Frontal cortex (tissue), 4 donors: ENCODE measurements at places on chromosomes 3 and 15. TPM values are rescaled to one million over a fixed set of nuclear protein-coding genes. Genes with fewer than 3 reads are reported as not detected.

The LDHAL6B gene
- total RNA-seq: not detected

GRCh38 chr3:194089357-194090177 lies 46.4 kb upstream of the HES1 start:
- no peak for DNase-seq

DNA sequence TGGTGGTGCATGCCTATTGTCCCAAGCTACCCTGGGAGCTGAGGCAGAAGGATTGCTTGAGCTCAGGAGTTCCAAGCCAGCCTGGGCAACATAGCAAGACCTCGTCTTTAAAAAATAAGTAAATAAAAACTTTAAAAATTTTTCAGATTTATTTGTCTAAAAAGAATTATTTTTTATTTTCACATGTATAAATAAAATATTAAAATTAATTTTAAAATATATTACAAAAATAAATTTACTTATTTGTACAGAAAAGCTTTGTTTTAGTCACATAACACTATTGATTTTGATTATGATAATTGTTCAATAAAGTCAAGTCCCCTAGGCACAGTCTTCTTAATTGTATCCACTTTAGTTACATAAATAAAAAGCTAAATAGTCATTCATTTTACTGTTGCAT lies 85.2 kb downstream of the FILIP1L start:
- no peak for DNase-seq

DNA sequence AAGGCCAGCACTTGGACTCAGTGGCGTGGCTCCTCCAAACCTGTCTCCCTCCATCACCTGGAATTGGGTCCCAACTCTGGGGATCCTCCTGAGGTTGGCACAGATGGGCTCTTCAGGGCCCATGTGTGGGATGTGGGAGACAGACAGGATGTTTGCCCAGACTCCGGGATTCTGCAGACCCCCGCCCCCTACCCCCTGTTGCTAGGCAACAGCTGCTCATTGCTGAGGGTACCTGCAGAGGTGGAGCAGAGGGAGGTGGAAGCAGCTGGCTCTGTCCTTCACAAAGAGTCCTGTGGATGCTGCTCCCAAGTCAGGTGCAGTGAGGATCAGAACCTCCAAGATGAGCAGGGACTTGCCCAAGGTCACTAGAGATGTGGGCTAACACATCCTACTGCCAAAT lies 40.0 kb upstream of the SLC6A1 start:
- no peak for DNase-seq

The SYNM gene
- 9.0 TPM for total RNA-seq

- DNase-seq: no peak
Measured at GRCh38 chr15:75981149-75981815, 30.9 kb downstream of the NRG4 start.

The CAV3 gene
- total RNA-seq: not detected

The PLA1A gene
- 0.41 TPM for total RNA-seq

The TUSC7 gene
- total RNA-seq: not detected

- no peak for DNase-seq
Measured at GRCh38 chr15:61831505-61831921, 228.7 kb downstream of the VPS13C start.

DNA sequence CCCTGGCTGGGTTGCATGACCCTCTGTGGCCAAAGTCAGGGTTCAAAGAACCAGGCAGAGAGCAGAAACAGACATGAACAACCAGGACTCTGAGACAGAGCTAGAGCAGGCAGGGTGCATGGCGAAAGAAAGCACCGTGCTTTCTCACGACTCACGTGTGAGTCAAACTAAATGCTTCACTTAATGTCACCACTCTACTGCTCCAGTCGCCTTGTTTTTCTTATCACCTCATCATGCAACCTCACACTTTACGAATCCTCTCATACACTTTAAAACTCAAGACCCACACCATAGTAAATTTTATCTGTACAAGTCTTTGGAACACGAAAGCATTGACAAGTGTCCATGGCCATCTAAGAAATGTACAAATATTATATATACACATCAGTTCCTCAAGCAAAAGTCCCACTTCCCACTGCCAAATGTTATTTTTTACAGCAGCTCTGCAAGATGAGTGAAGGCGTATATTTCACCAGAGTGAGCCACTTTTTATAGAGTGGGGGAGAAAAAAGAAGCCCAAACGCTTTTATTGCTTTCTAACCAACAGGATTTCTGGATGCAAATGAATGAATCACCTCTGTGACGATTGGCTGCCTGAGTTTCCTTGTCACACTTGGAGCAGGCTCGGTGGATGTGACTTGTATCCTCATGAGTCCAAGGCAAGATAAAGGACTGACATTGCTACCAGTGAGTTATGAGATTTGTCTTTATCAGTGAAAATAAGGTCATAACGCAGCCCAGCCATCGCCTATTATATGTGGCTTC lies 16.0 kb upstream of the MEGF11 start:
- DNase-seq: no peak

- no peak for DNase-seq
Measured at GRCh38 chr3:118973050-118973449, 61.6 kb downstream of the IGSF11 start.

DNA sequence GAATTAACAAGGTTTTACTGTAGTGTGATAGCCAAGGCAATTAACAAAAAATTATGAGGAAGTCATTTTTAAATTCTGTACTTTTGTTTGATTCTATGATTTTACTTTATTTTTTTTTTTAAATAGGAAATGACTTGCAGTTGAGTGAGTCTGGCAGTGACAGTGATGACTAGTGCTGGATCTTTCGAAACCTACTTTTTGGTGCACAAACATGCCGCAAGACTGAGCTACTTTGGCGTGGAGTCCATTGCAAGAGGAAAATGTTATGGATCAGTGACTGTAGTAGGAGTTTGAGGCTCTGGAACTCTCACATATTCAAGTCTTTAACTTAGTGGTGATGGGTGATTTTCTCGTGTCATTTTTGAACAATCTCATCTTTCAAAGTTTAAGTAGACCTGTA lies 11.6 kb downstream of the EAF1 start:
- DNase-seq: no peak

GRCh38 chr3:114518206-114518808 lies 224.5 kb downstream of the TIGIT start:
- DNase-seq: no peak

DNA sequence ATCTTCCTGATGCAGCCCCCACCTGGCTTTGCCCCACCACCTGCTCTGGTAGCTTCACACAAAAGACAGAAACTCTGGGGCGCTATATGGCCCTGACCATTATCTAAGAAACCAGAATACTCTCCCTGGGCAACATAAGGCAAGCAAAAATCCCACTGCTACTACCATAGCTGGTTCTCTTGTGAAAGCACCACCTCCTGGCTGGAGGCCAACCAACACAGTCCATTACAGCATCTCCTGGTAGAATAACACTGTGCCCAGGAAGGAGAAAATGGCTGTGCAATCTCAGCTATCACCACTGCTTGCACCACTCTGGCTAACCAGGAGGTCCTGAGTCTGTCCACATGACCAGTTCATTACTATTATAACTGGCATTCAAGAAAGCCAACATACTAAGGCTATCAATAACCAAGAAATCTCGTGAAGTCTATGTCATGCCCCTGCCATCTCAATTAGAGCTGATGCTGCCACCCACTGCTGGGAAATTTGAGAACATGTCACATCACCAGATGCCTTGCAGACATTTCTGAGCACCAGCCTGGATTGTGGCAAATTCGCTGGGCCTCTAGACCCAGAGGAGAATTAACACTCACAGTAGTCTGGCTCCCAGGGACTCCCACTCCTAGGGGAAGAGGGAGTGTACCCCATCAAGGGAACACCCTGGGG lies 1114.8 kb downstream of the ROBO2 start:
- no peak for DNase-seq
